Kidney (tissue), 22 donors: ENCODE measurements at places on chromosomes 6 and 20. TPM values are rescaled to one million over a fixed set of nuclear protein-coding genes. Genes with fewer than 3 reads are reported as not detected.
A peak's percentile ranks its signal among the peaks of the same experiment; 100 is the strongest.

DNA sequence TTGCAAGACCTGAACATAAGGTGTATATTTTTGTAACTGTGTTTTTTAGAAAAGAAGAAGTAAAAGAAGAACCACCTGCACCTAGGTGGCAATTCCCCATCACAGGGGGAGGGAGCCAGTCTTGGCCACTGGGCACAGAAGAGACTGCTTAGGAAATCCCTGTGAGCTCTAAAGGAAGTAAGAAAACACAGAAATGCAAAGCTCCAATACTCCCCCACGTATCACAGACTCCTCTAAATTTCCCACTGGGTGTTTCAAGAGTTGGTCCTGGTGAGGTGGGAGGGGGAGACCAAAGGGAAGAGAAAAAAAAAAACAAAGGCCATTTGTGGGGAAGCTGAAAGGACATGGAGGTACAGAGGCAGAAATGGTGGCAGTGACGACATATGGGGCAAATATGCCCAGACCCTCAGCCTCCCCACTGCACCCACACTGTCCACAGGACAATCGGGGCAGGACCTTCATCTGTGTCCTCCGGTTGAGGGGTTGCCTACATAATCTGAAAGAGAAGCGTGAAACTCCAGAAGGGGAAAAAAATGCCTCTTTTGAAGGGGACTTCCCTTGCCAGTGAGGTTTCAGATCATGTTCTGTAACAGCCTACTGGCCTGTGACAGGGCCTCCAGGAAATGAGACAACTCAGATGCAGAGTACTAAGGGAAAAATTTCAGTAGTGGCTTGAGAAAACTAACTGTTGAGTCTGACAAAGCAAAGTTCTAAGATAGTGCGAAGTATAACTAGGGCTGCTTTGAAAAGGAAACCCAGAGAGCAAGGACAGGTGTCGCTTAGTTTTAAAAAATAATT lies 226.2 kb upstream of the MARCKS start:
- peak; percentile 80 for DNase-seq

DNA sequence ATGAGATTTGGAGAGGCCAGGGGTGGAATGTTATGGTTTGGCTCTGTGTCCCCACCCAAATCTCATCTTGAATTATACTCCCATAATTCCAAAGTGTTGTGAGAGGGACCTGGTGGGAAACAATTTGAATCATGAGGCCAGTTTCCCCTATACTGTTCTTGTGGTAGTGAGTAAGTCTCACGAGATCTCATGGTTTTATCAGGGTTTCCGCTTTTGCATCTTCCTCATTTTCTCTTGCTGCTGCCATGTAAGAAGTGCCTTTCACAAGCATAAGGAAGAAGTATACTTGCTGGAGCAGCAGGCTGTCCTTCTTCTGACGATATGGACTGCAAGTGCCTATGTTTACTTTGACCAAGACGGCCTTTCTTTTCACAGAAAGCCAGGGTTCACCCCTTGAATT lies 270.5 kb downstream of the ESR1 start:
- no peak for DNase-seq

GRCh38 chr20:23652371-23652770 lies 14.6 kb upstream of the CST3 start:
- DNase-seq: no peak

DNA sequence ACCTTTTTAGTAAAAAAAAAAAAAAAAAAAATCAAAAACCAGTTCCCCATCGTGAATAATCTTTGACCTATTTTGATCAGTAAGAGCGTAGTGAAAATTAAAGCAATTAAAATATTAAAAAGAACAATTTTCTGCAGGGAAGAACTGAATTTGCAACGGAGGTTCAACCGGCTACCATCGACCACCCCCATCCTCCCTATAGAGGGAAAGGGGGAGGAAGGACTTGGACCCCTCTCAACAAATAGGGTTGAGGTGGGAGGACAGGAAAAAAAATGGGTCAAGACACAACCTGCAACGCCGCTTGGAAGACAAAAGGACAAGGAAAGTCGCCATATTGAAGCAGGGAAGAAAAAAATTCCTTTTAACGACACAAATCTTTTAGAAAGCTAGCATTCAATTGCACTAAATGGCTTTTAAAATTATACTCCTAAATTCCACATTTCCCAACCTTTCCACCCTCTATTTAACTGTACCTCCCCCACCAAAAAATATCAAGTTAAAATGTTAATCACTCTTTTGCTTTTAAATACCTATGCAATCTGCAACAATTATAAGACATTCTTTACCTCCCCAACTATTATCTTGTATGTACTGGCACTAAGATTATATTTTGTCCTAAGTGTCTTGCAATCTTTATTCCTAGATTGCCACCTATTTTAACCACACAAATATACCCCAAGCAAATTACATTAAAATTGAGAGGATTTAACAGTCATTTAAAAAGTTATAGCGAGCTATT lies 1.7 kb downstream of the PPP1R10 start:
- peak; percentile 90 for DNase-seq

Gene GSTA3
- not detected for total RNA-seq

Gene CGA
- total RNA-seq: not detected

GRCh38 chr20:50267041-50267865 lies 76.6 kb downstream of the CEBPB start:
- DNase-seq: peak; percentile 90

- peak; percentile 80 for DNase-seq
Measured at GRCh38 chr6:52598123-52598823, 21.4 kb upstream of the TRAM2 start.

- DNase-seq: no peak
Measured at GRCh38 chr6:139882977-139883728, 508.7 kb upstream of the CITED2 start.

Gene SEMG1
- total RNA-seq: not detected

Gene OR2H1
- not detected for total RNA-seq

Gene ACTR5
- 8.4 TPM for total RNA-seq

GRCh38 chr6:110398778-110399177 lies 16.6 kb downstream of the DDO start:
- DNase-seq: no peak

Gene MKKS
- total RNA-seq: 17.8 TPM

- no peak for DNase-seq
Measured at GRCh38 chr6:151440498-151440897, 11.4 kb downstream of the RMND1 start.

- no peak for DNase-seq
Measured at GRCh38 chr6:145544041-145544440, 191.3 kb downstream of the EPM2A start.

Gene RSPH4A
- total RNA-seq: 1.8 TPM

Gene MATN4
- total RNA-seq: 0.19 TPM

DNA sequence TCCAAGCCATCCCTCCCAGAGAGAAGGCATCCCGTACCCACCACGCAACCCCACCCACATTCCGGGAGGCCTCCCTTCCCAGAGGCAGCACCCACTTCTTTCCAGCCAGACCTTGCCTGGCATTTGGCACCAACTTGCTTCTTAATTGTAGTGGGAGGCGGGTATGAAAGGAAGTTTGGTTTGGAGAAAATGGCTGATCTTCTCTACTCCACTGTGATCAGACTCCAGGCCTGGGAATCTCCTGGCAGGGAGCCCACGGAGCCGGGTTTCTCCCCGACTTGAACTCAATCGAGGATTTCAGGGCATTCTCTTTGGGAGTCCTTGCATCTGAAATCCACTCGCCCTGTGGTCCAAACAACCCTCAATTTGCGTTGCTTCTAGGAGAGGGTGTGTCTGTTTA lies 107.1 kb downstream of the ZDHHC14 start:
- DNase-seq: no peak

DNA sequence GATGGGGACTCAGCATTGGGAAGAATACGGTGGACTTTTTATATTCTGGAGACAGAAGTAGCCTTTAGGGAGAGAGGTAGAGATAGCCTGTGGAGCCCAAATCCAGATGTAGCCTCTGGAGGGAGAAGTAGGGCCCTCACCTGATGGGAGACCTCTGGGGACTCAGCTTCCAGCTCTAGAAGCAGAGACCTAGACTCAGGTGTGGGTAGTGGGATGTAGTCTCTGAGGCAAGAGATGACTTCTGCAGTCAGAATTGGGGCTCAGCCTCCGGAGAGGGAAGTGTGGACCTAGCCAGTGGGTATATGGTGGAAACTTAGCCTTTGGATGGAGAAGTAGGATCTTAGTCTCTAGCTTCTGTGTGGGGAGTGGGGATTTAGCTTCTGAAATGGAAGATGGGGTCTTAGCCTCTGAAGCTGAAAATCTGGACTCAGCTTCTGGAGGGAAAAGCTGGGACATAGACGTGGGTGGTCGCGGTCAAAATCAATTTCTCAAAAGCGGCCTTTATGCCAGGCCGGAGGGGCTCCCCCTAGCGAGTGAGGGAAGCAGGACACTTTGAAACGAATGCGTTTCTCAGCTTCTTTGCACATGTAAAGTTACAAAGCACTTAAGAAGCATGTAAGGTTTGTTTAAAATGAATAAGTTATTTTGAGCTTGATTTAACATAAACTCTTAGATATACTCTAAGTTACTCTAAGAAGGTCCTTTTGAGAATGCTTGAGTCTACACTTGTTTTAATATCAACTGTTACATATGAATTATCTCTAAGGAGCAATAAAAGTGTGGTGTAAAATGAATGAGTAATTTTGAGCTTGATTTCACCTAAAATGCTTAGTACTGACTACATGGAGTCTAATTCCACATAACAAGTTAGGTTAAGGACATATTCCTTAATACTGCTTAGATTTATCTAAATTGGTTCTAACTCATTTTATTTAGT lies 12.9 kb upstream of the ZNF343 start:
- peak; percentile 59 for DNase-seq

DNA sequence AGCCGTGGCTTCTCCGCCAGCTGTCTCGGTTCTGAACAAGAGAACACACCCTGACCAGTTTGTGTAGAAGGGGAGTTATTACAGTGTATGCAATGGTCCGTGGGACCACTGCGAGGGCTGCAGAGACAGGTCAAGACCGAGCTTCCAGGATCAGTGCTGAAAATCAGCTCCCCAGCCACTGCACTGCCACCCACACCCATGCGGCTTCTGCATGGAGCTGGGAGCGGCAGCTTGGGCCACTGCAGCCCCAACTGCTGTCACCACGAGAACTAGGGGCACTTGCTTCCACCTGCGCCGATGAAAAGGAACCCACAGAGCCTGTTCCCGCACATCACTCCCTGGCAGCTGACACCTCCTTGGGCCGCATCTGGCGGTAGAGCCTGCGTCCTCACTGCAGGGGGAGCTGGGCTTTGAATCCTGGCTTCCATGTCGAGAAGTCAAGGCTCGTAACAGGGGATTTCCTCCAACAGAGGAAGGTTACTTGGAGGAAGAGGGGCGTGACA lies 56.2 kb downstream of the TMEM242 start:
- no peak for DNase-seq

DNA sequence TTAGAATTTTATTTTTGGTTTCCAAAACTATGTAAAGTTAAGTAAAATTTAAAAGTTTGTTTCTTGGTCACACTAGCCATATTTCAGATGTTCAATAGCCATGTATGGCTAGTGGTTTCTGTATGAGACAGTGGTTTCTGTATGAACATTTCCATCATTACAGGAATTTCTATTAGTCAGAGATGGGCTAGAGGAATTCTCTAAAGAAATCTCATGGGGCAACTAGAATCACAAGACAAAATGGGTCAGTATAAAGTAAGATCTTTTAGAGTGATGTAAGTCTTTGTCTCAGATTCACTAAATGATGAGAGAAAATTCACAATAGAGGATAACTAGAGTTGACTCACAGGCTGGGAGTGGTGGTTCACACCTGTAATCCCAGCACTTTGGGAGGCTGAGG lies 149.0 kb downstream of the FUT9 start:
- DNase-seq: no peak

- no peak for DNase-seq
Measured at GRCh38 chr6:24453921-24454320, 35.5 kb downstream of the GPLD1 start.

Gene RIMS1
- 4.5 TPM for total RNA-seq
